ENCODE measurements at places on chromosomes 6 and 20.

GRCh38 chr20:47099825-47100441 is 205.3 kb downstream of the EYA2 start:
- DNase-seq: peak; percentile 42

- DNase-seq: peak; percentile 94
Measured at GRCh38 chr6:5989141-5989723, 17.5 kb downstream of the NRN1 start.

DNA sequence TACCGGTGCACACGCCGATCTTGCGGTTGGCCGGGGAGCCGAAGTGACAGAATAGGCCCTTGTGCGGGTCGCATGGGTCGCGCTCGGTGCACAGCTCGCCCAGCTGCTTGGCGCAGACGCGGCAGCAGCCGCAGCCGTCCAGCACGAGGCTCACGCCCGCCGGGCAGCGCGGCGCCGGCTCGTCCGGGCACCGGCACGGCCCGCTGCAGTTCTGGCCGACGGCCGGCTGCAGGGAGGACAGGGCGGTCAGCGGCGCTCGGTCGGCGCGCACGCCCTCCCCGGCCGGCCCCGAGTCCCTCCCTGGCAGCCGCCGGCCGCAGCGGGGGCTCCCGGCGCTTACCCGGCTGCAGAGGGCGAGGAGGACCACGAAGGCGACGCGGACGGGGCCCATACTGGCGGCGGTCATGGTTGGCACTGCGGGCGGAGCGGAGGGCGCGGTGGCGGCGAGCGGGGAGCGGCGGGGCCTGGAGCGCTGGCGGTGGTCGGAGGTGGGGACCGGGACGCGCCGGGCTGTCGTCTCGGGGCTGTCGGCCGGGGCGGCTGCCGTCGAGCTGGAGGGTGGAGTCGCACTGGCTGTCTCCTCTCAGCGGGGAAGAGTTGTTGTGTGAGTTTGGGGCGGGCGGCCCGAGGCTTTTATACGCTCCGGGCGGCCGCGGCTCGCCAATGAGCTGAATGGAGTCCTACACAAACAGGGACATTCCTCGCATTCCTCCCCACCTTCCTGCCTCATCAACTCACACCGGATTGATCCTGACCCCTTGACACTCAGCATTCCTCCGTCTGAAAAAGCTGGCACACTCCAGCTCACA is at the start of gene CCN2:
CCN2 (minus strand) TSS at position 606 of the 809 bp plus-strand sequence; CDS start at position 406, 200 bp downstream.
- DNase-seq: peak; percentile 99

GRCh38 chr6:56906752-56907151 is 48.2 kb upstream of the BEND6 start:
- DNase-seq: peak; percentile 73

All from fibroblast of skin of right quadriceps (primary cell).